ENCODE measurements at places on chromosomes 1 and 21. TPM values are rescaled to one million over a fixed set of nuclear protein-coding genes. Genes with fewer than 3 reads are reported as not detected.

INAVA gene
- not detected for total RNA-seq

IFI44L gene
- 1.3 TPM for total RNA-seq

C1orf198 gene
- 39.6 TPM for total RNA-seq

CD1B gene
- total RNA-seq = not detected

CD53 gene
- not detected for total RNA-seq

BCL2L15 gene
- total RNA-seq = 0.33 TPM

IVL gene
- total RNA-seq = not detected

NSL1 gene
- 27.8 TPM for total RNA-seq

TCHH gene
- not detected for total RNA-seq

ABCA4 gene
- 5.2 TPM for total RNA-seq

SOX13 gene
- total RNA-seq = 24.6 TPM

RHOC gene
- total RNA-seq = 965 TPM

UBASH3A gene
- total RNA-seq = not detected

GJC2 gene
- 3.3 TPM for total RNA-seq

ST3GAL3 gene
- 17.0 TPM for total RNA-seq

DHX9 gene
- total RNA-seq = 135 TPM

C1QTNF12 gene
- 0.33 TPM for total RNA-seq

TMCC2 gene
- total RNA-seq = 2.0 TPM

EPHB2 gene
- 77.4 TPM for total RNA-seq

NBPF15 gene
- 62.7 TPM for total RNA-seq

KRTAP11-1 gene
- total RNA-seq = not detected

CYP4A22 gene
- not detected for total RNA-seq

C8A gene
- not detected for total RNA-seq

CCDC190 gene
- total RNA-seq = 1.9 TPM

FCN3 gene
- total RNA-seq = 0.33 TPM

HSPA13 gene
- total RNA-seq = 49.6 TPM

LGR6 gene
- total RNA-seq = not detected

RXFP4 gene
- total RNA-seq = not detected

LHX8 gene
- not detected for total RNA-seq
